HuH-7.5 (cell line): ENCODE measurements at places on chromosomes 4 and X.

DNA sequence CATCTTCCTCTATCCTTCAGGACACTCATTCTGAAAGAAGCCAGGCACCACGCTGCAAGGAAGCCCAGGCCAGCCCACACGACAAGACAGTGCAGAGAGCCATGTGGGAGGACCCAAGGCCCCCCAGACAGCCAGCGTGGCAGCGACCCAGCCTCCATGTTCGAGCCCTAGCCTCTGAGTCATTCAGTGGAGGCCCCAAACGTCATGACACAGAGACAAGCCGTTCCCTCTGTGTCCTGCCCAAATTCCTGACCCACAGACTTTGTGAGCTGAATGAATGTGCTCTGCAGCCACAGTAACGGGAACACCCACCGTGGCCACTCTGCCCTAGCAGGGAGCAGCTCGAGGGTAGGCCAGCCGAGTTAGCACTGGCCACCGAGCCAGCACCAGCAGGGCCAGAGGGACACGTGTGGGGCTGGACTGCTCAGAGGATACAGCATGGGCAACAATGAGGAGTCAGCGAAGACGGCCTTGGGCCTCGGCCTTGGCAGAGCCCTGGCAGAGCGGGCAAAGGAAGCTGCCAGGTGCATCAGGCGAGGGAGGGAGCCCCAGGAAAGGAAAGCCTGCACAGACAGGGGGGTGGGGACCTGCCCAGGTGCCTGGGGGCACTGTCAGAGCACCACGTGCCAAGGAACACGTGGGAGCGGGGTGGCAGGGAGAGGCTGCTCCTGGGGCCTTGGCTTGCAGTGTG lies 8.6 kb downstream of the BLOC1S4 start:
- DNase-seq: no peak

DNA sequence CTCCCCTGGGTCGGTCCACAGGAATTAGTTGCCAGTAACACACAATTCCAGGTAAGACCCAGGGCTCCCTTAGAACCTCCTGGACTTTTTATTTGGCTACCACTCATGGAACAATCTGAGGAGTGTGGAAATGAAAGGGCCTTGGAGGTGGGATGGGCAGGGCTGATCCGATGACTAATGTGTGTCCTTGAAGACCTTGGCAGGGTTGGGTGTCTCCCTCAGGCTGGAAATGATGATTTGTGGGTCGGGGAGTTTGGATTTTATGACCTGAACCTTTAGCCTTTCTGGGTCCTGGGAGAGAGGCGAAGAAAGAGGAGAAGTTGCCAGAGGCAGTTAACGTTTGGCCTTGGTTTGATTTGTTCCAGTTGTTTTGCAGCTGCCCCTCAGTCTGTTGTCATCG lies 425.0 kb downstream of the MID1IP1 start:
- DNase-seq: no peak

DNA sequence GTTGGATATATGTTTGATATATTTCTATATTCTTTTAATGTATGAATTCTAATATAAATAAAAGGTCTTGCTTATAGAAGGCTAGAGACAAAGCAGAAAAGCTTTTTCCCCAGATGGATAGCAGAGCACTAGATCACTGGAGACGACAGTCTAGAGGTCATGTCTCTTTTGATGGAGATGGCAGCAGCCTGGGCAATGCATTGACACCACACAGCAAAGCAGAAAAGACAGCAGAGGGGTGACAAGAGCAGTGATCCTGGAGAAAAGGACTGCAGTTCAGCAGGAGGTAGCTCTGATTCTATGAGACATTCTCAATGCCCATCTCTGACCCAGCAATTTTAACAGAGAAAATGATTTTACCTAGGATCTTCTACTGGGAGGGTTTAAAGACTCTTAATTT lies 210.6 kb downstream of the DTHD1 start:
- no peak for DNase-seq

DNA sequence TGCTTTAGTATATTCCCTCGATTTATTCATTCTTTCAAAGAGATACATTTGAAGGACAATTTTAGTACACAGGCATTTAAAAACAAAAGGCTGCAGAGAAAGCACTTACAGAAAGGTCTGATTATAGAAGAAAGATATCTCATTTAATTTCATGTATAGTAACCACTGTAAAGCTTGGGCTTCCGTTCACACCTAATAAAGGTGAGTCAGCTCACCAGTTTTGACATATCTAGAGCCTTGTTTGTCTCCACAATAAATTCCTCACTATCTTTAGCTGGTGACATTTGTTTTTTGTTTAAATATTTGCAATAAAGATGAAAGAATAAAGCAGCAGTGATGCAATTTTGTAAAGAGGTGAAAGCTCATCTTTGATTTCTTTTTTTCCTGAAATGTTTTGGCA lies 1.1 kb upstream of the EPHA5 start:
- DNase-seq: peak; percentile 44

GRCh38 chr4:53066155-53066554 lies 204.0 kb downstream of the RASL11B start:
- DNase-seq: no peak

GRCh38 chrX:4682636-4683035 lies 969.2 kb upstream of the PRKX start:
- no peak for DNase-seq

DNA sequence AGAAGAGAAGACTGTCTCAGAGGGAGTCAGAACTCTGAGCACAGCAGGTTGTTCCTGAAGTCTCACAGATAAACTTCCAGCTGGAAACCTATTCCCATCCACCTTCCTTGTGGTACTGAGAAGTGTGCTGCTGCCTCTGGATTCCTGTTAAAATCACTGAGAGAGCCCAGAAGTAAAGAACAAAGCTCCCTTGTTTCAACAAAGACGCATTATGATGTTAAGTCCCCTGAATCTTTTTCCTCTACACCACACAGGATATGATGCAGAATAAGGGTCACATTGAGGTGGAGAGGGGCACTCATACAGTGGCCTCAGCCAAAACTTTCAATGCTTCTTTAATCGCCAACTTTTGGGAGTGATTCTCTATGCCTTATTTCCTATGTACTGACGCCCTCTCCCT lies 321.0 kb downstream of the OPHN1 start:
- DNase-seq: no peak

DNA sequence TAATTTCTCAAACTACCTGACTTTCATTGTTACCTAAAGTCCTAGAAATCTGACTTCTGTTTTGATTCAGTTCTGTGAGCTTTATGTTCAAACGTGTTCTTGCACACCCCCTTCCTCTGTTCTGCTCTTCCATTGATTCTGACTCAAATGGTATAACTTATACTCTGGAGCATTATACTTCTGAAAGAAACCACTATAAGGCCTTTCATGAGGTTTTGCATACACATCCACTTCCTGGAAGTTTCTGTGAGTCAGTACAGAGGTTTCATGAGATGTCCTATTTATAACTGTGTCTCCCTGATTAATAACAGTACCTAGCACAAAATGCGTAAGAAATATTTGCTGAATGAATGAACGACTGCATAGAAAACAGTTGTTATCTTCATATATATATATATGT lies 540.2 kb upstream of the CT83 start:
- DNase-seq: no peak

DNA sequence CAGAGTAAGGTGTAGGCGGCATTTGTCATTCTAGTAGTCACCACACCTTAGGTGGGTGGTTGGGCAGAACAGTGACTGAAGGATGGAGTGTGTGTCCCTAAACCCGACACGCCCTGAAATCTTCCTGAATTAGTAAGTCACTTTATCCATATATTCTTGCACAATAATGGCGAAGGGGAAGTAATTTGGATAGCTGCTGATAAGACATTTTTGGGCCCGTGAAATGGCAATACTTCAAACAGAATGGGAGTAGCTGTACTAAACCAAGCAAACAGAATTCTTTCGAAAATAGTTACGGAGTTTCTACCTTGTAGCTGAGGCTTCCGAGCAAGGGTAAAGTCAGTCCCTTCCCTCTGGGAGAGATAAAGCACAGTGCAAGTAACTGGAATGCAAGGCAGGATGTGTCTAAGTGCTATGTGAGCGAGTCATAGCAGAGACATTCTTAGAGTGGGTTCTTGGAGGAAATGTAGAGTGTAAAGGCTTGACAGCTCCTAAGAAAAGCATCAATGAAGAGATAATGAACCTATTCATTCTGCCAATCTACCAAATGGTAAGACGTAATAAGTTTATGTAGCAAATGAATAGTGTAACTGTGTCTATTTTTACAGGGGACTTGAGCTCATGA lies 72.8 kb downstream of the CLCN5 start:
- no peak for DNase-seq

DNA sequence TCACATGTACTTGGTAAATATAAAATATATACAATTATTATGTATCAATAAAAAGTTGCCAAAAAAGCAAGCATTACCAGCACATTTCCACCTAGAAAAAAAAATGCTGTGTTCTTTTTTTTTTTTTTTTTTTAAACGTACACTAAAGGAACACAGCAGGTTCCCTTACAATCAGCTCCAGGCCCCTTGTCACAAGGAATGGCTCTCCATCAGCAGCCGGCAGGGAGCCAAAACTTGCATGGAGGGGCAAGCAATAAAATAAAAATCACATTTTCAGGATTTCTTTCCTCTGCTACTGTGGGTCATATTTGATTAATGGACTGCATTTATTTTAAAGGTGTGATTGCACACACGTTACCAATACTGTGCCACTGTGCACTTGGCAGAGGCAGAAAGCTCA lies 460.3 kb downstream of the GPAT3 start:
- DNase-seq: no peak
